ENCODE measurements at places on chromosomes 1 and 21.

GRCh38 chr1:26848941-26849774 is 13.8 kb upstream of the SFN start:
- peak; percentile 49 for DNase-seq

- DNase-seq = no peak
Measured at GRCh38 chr1:71792264-71792663, 490.1 kb downstream of the NEGR1 start.

- no peak for DNase-seq
Measured at GRCh38 chr1:67281244-67281643, 26.4 kb upstream of the IL12RB2 start.

- peak; percentile 31 for DNase-seq
Measured at GRCh38 chr1:226939438-226940028, 561 bp upstream of the COQ8A start.

DNA sequence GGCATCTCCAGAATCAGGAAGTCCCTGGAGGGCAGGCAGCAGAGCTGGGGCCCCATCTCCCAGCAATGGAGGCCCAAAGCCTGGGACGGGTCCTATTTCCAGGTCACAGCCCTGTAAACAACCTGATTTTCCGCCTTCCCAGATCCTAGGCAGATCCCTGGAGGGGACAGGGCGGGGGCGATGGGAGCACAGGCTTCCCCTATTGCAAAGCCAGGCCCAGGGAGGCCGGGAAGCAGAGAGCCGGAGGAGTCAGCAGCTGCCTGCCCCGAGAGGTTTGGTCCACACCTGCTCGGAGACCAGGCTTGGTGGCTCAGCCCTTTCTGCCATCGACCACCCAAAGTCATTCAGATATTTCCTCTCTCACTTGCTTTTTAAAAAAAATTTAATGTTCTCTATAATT is 29.2 kb downstream of the CASZ1 start:
- no peak for DNase-seq

GRCh38 chr21:18801468-18801867 is 397.9 kb upstream of the TMPRSS15 start:
- no peak for DNase-seq

GRCh38 chr1:231600458-231600976 is 26.1 kb upstream of the DISC1 start:
- no peak for DNase-seq

DNA sequence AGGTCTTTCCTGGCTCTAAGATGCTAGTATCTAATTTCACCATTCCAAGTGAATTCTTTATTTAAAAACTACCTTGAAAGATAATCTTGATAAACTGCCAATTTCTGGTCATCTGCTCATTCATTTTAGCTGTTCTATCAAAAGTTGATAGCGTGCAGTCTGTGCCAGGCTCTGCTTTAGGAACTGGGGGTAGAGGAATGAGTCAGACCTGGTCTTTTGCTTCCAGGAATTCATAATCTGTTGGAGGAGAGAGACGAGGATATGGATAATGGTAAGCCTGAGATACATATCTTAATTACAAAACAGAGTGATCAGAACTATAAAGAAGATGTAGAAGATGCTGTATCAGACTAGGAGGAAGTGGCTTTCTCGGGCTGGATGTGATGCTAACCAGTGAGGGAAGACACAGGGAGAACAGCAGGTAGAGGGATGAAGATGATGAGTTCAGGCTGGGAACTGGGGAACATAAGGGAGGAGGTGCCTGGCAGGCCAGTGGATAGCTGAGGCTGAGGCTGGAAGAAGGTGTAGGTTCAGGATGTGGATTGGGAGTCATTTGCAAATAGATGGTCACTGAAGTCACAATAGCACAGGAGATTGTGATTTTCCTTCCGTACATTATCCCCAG is 12.3 kb upstream of the PHC2 start:
- no peak for DNase-seq

GRCh38 chr1:227947386-227947675 is 401 bp downstream of the WNT9A start:
- DNase-seq = no peak

GRCh38 chr1:7971024-7971423 is 9.5 kb downstream of the PARK7 start:
- DNase-seq = no peak

All from omental fat pad (tissue), 4 donors.